Muscle of leg (tissue), 16 donors: ENCODE measurements at places on chromosomes 7 and 10. TPM values are rescaled to one million over a fixed set of nuclear protein-coding genes. Genes with fewer than 3 reads are reported as not detected.

Gene MLXIPL
- 0.13 TPM for total RNA-seq

GRCh38 chr7:74398426-74398825 lies 55.3 kb upstream of the GTF2IRD1 start:
- no peak for DNase-seq

GRCh38 chr7:53070883-53071282 lies 35.5 kb downstream of the POM121L12 start:
- DNase-seq: no peak

DNA sequence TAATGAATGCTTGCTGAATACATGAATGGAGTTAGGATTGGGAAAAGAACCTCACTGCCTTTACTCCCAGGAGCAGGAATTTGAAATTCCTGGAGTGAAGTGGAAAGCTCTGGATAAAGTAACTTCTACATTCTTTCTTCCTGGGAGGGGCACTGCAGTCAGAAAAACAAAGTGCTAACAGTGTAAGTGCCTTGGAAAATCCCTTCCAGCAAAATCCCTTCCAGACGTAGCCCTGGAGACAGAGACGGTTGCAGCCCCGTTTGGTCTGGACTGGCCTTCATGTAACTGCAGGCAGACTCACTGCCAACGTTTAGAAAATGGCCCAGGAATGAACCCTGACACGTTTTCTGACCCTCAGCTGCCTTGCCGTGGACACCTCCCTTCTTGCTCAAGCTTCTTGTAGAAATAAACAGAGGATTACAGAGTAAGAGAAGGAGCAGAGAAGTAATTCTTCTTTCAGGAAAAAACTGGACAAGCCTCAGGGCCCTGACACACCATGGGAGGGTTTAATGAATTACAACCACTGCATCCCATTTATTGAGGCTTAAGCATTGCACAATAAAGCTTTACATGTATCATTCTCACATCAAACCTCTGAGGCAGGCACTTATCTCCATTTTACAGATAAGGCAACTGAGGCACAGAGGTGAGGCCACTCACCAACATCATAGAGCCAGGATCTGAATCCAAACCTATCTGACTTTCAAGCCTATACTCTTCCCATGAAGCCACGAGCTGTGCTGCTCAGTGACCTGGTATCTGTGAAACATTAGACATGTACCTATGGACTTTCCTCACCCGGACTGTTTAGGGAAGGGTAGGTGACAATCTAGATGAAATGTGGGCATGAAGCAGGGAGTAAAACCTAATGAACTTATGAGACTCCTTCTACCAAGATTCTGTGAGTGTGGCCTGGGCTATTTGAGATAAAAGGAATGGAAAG lies 7.8 kb downstream of the ITPRIP start:
- DNase-seq: peak; percentile 98
